Neural crest cell (in vitro differentiated cells): ENCODE measurements at places on chromosomes 7 and 10.

DNA sequence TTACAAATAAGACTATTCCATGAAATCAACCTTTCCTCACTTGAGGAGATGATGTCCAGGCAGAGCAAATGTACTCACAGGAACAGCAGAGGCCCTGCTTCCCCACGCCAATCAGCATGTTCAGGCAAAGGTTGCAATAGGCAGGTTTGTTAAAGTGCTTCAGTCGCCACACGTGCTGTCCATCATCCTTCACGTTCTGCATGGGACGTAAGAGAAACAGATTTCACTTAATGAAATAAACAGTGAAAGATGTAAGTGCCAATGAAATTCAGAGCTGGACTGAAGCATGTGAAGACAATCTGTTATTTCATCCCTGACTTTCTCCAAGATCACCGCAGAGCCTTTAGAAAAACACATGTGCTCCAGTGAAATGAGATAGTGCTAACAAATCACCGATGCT is 217.4 kb downstream of the DGKB start:
- no peak for DNase-seq

GRCh38 chr7:130021105-130021834 is 29.9 kb downstream of the ZC3HC1 start:
- no peak for DNase-seq

DNA sequence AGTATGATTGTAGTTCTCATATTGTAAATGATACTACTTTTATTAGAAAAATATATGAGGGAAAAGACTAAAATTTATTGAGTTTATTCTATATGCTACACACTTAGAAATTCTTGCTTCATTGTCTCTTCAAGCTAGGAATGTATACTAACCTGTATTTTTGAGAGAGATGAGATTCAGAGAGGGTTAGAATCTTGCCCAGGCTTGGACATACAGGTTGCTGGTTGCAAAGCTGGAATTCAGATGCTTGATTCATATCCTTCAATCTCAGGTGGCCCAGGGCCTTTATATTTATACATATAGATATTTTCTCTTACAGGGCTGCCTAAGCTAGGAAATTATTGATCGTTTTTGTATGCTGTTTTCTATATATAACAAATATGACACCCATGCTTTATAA is 324.2 kb downstream of the CDK14 start:
- no peak for DNase-seq

DNA sequence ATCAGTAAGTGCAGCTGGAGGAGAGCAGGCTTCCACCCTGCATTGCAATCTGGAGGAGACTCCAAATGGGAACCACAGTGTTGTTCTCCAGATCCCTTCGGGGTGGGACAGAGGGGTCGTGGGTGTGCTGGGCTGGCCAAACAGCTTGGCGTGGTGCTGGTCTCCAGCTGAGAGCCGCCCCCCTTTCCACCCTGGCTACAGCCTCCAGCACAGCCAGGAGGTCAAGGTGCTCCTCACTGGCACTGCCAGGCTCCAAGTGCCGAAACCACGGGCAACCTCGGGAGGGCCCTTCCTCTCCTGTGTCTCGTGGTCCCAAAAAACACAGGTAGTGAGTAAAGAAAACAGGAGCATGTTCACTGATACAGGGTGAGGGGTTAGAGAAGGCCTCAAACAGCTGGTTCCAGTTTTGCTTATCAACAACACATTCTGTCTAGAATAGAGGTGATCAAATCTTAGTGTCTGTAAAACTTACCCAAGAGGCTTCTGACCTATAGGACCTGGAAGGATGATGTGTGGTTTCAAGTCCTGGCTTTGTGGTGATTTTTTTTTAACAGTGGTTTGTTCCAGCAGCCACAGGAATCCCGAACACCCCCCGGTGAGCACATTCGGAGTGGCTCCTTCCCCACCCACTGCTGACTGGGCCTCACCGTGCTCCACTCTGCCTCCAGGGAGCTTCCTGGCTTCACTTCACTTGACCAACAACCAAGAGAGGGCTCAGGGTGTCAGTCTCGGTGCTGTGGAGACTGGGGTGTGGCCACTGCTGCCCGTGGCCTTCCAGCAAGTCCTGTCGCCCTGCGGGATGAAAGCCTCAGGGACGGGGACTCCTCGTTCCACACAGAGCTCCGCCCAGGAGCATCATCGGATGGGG is 31.2 kb upstream of the EN2 start:
- no peak for DNase-seq

- DNase-seq: no peak
Measured at GRCh38 chr10:323651-324293, 188.5 kb downstream of the ZMYND11 start.

- no peak for DNase-seq
Measured at GRCh38 chr10:119903946-119904666, 11.6 kb downstream of the SEC23IP start.

DNA sequence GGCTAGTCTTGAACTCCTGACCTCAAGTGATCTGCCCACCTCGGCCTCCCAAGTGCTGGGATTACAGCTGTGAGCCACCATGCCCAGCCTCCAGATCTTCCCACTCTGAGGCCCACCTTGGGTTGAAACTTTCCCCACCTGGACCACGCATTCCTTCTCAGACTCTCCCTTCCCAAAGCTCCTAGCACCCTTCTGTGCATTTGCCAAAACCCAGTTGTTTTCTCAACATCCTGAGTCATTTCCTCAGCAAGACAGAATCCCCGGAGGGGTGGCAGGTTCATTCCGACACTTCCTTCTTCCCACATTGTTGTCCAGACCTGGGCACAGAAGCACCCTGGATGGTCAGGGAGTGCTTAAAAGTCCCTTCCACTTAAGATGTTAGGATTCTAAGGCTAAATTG is 28.9 kb downstream of the BAG3 start:
- DNase-seq: no peak

DNA sequence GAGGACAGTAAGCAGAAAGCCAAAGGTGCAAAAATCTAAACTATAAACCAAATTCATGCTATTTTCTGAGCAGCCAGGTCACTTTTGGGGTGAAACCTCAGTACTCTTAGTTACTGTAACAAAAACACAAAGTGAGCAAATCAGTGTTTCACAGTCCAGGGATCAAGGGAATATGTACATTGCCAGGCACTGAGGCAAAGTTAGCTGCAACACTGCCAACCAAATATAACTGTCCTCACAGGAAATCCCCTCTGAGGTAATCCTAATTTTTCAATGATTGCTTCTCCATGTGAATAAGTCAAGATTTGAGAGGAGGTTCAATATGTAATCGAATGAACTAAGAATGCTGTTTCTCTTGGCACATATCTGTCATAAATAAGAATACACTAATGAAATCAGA is 229.7 kb downstream of the TSPAN12 start:
- DNase-seq: no peak

DNA sequence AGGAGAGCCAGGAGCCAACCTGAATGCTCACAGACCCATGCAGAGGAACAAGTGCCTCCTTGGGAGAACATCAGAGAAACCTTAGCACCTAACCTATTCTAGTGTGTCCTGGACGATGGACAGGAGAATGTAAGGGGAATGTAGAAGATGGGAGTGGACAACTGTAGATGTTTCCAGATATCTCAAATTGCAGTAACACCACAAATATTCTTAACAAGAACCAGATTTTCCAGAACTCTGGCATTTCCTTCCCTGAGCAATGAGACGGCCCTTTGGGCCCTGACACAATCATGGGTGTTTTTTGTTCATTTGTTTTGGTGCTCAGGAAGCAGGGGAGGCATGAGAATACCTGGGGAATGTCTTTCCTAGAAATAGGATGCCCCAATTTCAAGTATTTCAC is 196.1 kb upstream of the PRSS1 start:
- no peak for DNase-seq

GRCh38 chr10:80485076-80485945 is 31.2 kb downstream of the TSPAN14 start:
- no peak for DNase-seq

GRCh38 chr7:142194201-142194600 is 63.7 kb downstream of the PRSS58 start:
- no peak for DNase-seq

- no peak for DNase-seq
Measured at GRCh38 chr10:127836966-127837365, 55.8 kb downstream of the CLRN3 start.

DNA sequence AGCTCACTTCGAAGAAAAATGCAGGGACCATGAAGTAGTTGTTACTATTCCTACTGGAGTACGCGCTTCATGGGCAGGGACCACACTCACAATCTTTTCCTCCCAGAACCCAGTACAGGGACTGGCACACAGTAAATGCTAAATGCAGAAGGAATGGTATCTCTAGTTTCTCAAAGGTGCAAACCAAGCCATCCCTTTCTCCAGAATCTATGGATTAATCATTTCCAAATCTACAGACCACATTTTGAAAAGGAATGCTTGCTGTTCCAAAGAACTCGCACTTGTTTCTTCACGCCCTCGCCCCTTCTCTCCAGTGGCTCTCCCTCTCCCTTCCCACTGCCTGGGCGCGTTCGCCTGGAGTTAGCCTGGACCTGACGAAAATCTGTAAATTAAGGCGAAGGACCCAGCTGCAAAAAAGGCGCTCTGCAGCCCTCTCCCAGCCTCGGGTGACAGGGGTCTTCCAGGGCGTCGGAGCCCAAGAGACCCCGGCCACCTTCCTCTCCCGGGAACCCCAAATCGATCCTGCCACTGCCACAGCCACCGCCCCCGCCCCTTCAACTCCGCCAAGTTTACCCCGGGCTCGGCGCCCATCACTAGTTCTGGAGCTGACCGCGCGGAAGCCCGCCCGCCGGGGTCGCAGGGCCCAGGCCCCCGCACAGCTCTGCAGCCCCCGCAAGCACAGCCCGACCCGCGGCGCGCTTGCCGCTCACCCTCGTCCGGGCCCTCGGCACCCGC is 527 bp downstream of the PDIA4 start:
- no peak for DNase-seq

DNA sequence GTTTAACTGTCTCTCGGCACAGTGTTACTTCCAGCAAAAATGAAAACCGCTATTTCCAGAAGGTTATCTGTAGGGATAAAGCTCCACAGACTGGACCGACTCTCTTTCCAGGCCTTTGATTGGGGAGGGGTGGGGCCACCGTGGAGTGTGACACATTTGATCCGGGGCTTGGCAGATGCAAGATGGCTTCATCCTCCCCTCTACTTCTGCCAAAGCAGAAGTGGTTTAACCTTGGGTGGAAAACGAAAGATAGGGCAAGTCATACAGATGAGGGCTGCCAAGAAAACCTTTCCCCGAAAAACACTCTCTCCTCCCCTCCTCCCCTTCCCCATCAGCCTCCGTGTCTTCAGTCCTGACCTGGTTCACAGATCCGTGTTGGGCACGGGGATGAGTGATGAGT is 139.7 kb upstream of the SH2B2 start:
- no peak for DNase-seq

DNA sequence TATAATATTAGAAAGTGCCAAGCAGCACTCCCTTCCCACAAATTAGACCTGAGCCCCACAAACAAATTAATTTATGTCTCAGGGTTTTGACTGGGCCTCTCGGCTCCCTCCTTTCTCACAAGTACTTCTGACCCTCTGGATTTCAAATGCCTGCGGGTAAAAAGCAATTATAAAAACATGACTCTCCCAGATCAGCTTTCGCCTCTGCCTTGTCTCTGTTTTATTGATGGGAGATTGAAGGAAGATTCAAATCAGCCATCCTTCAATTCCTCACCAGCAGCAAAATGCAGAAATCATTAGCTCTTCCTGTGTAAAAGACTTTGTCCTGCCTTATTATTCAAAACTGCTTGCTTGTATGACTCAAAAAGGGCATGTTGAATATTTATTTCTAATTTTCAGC is 453.7 kb upstream of the MKI67 start:
- no peak for DNase-seq

DNA sequence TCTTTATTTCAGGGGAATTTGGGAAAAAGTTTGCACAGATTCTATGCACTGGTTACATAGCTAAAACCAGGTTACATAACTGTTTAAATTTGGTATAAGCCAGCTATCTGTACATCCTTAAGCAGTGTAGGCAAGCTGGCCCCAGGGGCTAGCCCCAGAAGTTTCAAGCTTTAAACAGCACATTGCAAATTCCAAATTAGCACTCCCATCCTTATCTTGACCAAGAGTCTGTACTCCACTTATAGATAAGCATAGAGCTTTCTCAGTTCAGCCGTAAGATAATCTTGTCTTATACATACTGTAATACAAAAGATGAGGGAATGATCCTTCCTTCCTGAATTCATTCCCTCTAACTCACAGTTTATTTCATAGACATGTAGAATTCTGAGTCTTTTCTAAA is 109.3 kb downstream of the SPAG6 start:
- no peak for DNase-seq

- DNase-seq: no peak
Measured at GRCh38 chr7:13953368-13953767, 36.1 kb downstream of the ETV1 start.

DNA sequence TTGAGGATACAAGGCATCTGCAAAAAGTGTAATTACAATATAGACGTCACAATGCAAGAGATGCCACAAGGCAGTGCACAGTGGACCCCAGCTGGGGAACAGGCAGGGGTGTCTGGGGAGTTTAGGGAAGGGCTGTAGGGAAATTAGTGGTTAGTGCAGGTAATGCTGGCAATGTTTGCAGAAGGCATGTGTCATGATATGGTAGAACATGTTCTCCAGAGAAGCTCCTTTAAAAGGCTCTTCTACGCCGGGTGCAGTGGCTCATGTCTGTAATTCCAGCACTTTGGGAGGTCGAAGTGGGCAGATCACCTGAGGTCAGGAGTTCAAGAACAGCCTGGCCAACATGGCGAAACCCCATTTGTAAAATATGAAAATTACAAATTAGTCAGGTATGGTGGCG is 98.0 kb downstream of the JCAD start:
- DNase-seq: no peak

DNA sequence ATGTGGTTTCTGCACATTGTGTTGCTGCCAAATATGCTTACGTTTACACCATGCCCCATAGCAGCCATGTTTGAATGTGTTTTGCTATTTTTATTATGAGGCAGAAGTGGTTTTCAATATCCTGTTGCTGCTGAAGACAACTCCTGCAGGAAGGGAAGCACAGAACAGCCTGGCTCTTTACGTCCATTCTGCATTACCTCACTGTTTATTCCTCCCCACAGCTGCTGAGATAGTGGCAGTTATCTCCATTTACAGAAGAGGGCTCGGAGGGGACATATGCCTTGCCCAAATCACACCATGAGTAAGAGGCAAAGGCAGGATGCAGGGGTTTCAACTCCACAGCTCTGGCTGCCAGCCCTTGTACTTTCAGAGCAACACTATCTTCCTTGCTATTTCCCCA is 35.3 kb downstream of the PLPP4 start:
- no peak for DNase-seq

DNA sequence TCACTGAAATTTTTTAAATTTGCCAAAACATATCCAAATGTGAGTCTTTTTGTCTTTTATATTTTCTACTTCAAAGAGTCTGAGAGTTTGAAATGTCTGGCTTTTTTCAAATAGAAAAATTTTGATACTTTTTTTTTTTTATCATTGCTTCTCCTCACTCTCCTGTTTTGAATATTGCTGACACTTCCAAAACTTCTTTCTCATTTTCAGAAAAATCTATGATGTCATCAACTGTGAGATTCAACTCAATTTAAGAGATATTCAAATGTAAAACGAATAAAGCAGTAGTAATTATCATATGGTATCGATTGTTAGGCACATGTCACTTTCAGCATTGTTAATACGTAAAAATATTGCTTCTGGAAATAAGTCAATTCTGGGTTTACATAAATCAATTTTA is 505.8 kb upstream of the STEAP1 start:
- no peak for DNase-seq
